Activated T-cell treated with anti-CD3 and anti-CD28 coated beads, Interleukin-2, amount 50 U/mL, for 72 hours (primary cell): ENCODE measurements at places on chromosomes 1 and 21.
A peak's percentile ranks its signal among the peaks of the same experiment; 100 is the strongest.

- DNase-seq: no peak
These were observed 34.1 kb downstream of the RAP1A start for GRCh38 chr1:111653709-111654108.

DNA sequence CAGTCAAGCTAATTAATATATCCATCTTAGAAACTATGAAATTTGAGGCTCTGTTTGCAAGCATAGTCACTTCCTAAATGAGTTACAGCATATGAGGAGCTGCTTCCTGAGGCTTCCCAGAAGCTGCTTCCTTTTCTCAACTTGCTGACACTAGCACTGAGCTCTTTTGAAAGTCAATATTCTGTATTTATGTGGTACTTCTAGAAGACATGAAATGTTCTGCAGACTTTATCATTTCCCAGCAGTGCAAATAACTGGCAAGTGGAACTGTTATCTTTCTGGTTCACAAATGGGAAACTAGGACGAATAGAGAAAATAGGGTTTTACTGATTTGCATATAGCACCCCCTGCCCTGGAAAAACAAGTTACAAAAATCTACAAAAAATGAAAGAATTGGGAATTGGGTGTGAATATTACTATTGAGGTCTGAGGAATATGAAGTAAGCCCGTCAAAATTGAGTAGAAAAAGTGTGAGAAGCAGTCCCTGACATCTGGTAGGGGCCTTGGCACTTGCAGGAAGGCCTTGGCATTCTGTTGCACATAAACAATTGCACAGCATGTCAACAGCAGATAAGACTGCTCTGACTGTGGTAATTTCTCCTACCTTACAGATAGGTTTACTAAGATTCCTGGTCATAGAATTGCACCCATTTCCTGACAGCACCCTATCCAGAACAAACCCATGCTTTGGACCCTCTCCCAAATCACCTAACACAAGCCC lies 7.1 kb downstream of the GIPC2 start:
- DNase-seq: no peak

DNA sequence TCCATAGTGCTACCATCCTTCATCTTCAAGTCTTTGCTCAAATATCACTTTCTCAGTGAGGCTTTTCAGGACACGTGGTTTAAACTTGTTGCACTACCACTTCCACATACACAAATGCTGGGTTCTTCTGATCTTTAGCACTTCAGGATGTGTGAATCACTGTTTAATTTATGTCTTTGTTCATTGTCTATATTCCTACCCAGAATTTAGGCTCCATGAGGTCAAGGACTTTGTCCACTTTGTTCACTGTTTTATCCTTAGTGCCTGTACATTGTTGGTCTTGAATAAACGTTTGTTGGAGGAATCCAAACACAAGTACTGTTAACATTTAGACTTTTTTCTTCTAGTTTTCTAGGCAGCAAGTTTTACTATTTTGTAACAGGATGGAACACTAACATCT lies 42.6 kb upstream of the RALGPS2 start:
- no peak for DNase-seq

DNA sequence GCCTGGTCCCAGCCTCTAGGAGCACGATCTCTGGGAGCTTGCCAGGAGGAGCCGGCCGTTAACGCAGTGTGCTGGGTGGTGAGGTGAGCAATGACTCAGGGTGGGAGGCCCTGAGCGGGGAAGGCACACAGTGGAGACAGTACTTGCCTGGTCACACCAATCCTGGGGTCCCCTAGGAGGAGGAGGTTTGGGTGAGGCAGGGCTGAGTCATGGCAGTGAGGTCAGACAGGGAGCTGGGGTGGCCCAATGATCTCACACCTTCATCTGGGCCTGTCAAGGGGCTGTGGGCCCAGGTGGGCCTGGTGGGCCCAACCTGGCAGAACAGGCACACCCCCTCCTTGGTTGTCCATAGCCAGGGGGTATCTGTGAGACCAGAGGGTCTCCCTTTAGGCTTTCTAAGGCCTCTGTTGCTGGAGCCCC lies 8.6 kb upstream of the EDN2 start:
- no peak for DNase-seq

- no peak for DNase-seq
These were observed 938 bp upstream of the ACTN2 start for GRCh38 chr1:236685205-236685916.

- DNase-seq: no peak
These were observed 101.0 kb downstream of the PDE9A start for GRCh38 chr21:42754270-42754933.

GRCh38 chr1:111474106-111474505 lies 322 bp downstream of the C1orf162 start:
- no peak for DNase-seq

GRCh38 chr1:33119050-33119449 lies 38.1 kb downstream of the AZIN2 start:
- DNase-seq: no peak

DNA sequence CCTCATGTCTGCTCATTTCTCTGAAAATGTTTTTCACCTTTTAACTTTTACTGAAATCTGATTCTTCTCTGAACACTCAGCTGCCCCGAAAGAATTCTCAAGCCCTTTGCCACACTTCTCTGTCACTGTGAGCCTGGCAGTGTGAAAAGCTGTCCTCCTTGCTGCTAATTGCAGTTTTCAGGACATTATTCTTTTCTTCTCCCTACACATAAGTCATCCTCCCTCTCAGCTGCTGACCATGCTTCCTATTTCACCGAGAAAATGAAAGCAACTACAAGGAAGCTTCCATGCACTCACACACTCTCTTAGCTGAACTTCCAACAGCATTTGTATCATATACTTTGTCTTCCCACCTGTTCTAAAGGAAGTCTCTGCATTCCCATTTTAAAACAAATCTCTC lies 15.8 kb downstream of the OLFM3 start:
- no peak for DNase-seq

GRCh38 chr1:36322786-36323635 lies 434 bp downstream of the EVA1B start:
- DNase-seq: peak; percentile 62

GRCh38 chr1:217712925-217713597 lies 81.9 kb downstream of the SPATA17 start:
- DNase-seq: no peak

GRCh38 chr1:68445709-68446108 lies 4.0 kb downstream of the RPE65 start:
- no peak for DNase-seq

GRCh38 chr1:248798791-248799190 lies 26.9 kb downstream of the SH3BP5L start:
- no peak for DNase-seq

- DNase-seq: peak; percentile 25
These were observed 1412.7 kb downstream of the KCNT2 start for GRCh38 chr1:195195423-195196057.

DNA sequence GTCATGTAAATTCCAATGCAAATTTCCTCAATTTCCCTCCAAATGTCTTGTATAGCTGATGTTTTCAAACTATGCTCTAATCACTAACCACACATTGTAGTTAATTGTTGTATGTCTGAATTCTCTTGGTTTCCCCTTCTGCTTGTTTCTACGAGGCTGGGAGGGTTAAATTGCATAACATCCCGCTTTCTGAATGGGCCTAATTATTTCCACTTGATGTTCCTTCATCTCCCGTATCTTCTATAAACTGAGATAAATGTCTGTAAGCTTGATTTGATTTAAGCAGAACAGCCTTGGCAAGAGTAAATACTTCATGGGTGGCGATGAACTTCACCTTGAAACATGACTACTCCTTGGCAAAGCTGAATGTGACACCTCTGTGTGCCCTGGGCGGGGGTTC lies 72.2 kb downstream of the SERINC2 start:
- no peak for DNase-seq
